ENCODE measurements at places on chromosomes 3 and 15.

- no peak for DNase-seq
Observed at GRCh38 chr3:96294143-96294542, 520.3 kb upstream of the EPHA6 start.

- no peak for DNase-seq
Observed at GRCh38 chr3:120661106-120661905, 20.7 kb downstream of the HGD start.

DNA sequence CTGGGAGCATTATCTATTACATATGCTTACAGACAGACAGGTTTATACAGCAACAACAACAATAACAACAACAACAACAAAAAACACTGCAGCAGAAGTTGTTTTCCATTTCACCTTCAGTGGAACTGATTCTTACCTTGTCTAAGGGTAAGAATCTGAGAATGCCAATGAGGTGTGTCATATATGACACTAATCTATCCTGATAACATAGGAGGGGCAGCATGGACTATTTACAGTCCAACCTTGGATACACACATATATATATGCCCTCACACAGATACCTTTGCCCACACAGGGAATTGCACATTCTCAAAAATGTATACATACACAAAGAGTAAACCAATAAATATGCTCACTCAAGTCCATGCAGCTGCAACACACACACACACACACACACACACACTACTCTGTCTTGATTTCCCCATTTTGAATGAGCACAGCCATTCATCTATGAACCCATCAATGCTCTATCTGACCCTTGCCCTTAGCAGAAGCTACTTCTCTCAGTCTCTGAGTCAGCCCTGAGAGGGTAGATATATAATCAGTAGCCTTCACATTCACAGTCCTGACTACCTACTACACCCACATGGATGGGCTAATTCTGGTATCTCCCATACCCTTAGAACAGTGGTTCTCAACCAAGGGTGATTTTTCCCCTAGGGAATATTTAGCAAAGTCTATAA lies 9.7 kb upstream of the TRANK1 start:
- no peak for DNase-seq

GRCh38 chr3:30518181-30518864 lies 88.1 kb upstream of the TGFBR2 start:
- DNase-seq: no peak
